ENCODE measurements at places on chromosomes 5 and 9.

DNA sequence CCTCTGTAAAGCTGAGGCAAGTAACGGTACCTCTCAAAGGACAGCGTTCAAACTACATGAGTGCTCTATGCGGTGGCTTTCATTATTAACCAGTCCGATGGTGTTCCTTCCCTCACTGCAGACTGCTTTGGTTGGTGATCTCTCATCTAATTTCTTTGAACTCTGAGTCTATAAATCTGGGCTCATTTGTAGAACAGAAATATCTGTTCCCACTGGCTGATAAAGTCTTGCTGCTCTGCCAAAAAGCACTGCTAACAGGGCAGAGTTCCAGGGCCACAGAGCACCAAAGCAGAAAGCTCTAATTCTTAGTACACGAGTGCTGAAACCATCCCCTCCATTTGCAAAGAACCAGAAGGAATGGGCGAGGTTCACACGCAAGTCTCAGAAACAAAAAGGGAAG, 81.9 kb downstream of the MED27 start:
- no peak for DNase-seq

DNA sequence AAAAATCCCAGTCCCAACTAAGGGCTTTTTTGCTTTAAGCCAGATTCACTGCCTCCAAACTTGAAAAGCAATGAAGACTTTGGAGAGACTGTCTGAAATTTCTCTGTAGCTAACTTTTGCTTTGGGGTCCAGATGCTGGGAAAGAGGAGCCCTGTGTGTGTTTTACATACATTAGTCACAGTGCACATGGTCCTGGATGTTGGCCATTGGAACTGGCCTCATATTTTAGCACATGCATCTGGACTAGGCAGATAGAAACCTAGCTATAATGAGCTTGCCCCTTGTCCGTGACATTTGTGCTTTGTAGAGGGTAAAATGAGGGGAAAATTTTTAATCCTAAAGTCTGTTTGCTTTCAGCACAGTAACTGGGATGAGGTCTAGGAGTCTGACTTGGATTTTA, 421.7 kb downstream of the CDK5RAP2 start:
- DNase-seq, result no peak

DNA sequence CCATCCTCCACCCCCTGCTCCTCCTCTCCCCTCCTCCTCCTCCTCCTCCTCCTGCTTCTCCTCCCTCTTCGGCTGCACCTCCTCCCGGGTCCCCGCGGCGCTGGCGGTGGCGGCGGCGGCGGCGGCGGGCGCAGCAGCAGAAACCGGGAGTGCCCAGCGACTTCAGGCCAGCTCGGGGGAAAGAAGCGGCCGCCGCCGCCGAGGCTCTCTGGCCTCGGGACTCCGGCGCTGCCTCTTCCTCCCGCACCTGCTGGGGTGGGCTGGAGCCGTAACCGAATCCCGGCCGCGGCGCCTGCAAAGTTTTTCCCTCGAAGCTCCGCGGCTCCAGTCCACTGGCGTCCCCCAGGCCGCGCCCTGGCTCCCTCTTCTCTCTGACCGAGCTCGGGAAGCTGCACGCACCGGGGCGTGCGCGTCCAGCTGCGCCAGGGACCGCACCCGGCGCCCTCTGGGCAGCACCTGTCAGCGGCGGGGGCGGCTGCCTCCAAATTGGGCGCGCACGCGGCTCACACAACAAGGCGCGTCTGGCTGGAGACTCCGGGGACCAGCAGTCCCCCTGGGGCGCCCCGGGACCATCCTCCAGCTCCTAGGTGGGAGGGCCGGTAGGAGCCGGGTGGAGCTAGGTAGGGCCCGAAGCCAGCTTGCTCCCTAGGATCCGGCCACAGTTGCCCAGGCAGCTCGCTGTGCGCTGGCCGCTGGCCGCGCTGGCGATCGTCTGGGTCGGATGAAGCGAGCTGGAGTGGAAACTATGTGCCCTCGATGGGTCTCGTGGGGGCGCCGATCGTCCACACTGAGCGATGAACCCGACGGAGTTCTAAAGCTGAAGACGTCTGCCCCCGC, at the start of gene MCTP1:
Gene MCTP1 (minus strand): TSS at position 523 of the 837 bp plus-strand sequence.
- no peak for DNase-seq

- no peak for DNase-seq
These were observed 868.5 kb downstream of the MAT2B start for GRCh38 chr5:164373876-164374275.

DNA sequence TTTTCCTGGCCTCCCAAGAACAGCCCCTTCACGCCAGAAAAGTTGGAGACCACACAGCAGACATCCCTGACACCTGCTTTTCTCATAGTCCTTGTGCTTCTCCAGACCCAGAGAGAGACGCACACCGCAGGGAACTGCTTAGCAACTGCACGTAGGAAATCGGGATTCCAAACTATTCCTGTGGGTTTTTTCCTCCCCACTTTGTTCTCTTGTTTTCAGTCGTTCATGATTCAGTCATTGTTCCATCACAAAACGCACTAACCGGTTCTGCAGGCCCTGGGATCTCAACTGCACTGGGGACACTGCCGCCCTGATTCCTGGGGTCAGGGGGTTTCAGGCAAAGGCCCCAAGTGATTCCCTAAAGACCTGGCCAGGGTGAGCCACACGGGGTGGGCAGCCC, 588.0 kb upstream of the KLF4 start:
- DNase-seq, result no peak

DNA sequence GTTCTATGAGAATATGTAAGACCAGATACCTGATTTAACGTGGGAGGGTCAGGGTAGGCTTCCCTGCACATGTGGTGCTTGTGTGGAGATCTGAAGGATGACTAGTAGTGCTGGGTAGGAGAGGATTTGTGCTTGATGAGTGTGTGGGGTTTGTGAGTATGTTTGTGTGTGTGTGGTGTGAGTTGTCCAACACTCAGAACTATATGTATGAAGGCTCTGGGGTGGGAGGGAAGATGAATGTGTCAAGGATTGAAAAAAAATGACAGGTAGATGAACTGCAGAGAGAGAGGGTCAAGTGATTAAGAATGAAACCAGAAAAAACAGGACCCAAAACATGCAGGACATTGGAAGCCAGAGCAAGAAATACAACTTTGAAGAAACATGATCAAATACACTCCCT, 154.6 kb upstream of the NR3C1 start:
- no peak for DNase-seq

GRCh38 chr5:179624841-179625271, 1.4 kb upstream of the HNRNPH1 start:
- DNase-seq, result no peak

DNA sequence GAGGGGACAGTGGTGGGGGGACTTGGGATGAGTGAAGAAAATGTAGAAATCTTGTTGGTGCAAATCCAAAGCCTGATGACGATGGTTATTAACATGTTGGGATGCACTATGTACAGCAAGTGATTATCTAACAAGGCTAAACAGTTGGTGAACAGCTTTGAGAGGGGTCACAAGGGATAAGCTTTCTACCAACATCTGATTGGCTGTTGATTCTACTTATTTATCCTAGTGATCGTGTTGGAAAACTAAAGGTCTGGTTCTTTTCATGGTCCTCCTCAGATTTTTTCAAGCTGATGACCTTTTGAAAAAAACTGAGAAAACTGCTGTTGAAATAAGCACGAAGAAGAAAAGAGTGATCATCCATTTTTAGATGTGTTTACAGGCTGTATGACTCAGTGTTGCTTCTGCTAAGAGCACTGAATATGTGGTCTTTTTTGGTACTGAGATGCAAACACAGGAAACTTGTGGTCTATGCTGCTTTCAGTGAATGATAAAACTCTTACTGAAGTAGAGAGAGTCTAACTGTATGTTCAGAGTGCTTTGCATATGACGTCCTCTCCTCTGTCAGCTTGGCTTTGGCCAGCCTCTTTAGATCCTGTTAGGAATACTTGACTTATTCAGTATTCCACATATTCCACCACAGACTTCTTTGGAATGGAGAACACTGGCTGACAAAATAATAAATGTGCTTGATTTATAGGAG, 174.8 kb downstream of the SLF1 start:
- DNase-seq, result no peak

Data from foreskin keratinocyte (primary cell).